ENCODE measurements at places on chromosomes 2 and 18. TPM values are rescaled to one million over a fixed set of nuclear protein-coding genes. Genes with fewer than 3 reads are reported as not detected.

Gene FBXO15
- total RNA-seq = 0.51 TPM

Gene UGT1A4
- not detected for total RNA-seq

Gene DCDC2C
- total RNA-seq = not detected

Gene NRBP1
- 64.6 TPM for total RNA-seq

Gene PAX8
- total RNA-seq = 0.35 TPM

Gene TMEM169
- total RNA-seq = 0.22 TPM

Gene SH2D6
- not detected for total RNA-seq

Gene NETO1
- 0.83 TPM for total RNA-seq

Gene PROKR1
- total RNA-seq = 0.08 TPM

Gene GCKR
- not detected for total RNA-seq

Gene CHRND
- total RNA-seq = 0.11 TPM

Gene AGAP1
- total RNA-seq = 18.7 TPM

Gene RPIA
- 10.5 TPM for total RNA-seq

Gene RAB11FIP5
- 38.1 TPM for total RNA-seq

Gene LRRC30
- total RNA-seq = not detected

Gene NEU2
- not detected for total RNA-seq

Gene TGOLN2
- total RNA-seq = 75.1 TPM

Gene ARHGEF4
- 3.9 TPM for total RNA-seq

Gene TRABD2A
- 0.54 TPM for total RNA-seq

Gene RGPD3
- 0.08 TPM for total RNA-seq

Gene GPR45
- total RNA-seq = not detected

Gene VIL1
- not detected for total RNA-seq

Gene PAIP2B
- 30.7 TPM for total RNA-seq

Gene INO80D
- total RNA-seq = 20.8 TPM

Gene STPG4
- total RNA-seq = not detected

Gene GALNT3
- 0.27 TPM for total RNA-seq

Gene SP140
- total RNA-seq = 0.57 TPM

Gene MSH6
- 22.0 TPM for total RNA-seq

Gene RNU2-63P
- total RNA-seq = not detected

Gene ALPG
- total RNA-seq = not detected

Gene HADHB
- 532 TPM for total RNA-seq

Gene PJVK
- total RNA-seq = 1.6 TPM

Gene OXER1
- 0.94 TPM for total RNA-seq

Gene GPR35
- 1.5 TPM for total RNA-seq

Gene CXCR1
- total RNA-seq = 1.9 TPM

Gene SERPINB10
- total RNA-seq = not detected

Gene RGPD4
- 0.19 TPM for total RNA-seq

Gene ARHGAP25
- total RNA-seq = 5.2 TPM

Gene IL18RAP
- 0.70 TPM for total RNA-seq

Gene CENPO
- total RNA-seq = 2.3 TPM

Gene SLC30A3
- 10.2 TPM for total RNA-seq

Gene RAB12
- 86.8 TPM for total RNA-seq

Gene SNX17
- total RNA-seq = 80.3 TPM

Gene CYB5A
- total RNA-seq = 57.2 TPM

Gene FSIP2
- 0.40 TPM for total RNA-seq

Gene KCNS3
- total RNA-seq = 3.7 TPM

Gene HOXD8
- total RNA-seq = 1.1 TPM

Gene NAT8
- not detected for total RNA-seq

Gene SALL3
- 0.30 TPM for total RNA-seq

Gene PRSS56
- not detected for total RNA-seq

Gene TRIM54
- total RNA-seq = 218 TPM

Gene KCNK3
- 0.70 TPM for total RNA-seq

Gene TMEFF2
- not detected for total RNA-seq

Gene FHOD3
- total RNA-seq = 311 TPM

Gene HJURP
- not detected for total RNA-seq

Gene GPR148
- total RNA-seq = not detected

Gene GPBAR1
- total RNA-seq = 1.2 TPM

Data from cardiac septum (tissue), 1 donor.